Fibroblast of skin of right biceps (primary cell): ENCODE measurements at places on chromosomes 1 and 21.

DNA sequence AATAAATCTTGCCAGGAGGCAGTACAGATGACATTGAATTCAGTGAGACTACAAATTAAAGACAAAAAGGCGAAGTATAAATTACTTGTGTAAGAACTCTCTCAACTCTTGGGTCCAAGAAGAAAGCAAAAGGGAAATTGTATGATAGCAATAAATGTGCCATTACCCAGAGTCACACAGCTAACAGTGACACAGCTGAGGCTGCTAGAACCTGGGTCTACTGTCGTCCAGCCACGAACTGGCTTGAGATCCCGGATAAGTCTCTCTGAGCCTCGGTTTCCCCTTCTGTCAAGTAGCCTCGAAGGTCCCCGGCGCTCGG is 362 bp upstream of the ROR1 start:
- DNase-seq, result no peak

- DNase-seq, result no peak
Observed at GRCh38 chr1:43427524-43427923, 26.2 kb downstream of the HYI start.

- DNase-seq, result peak; percentile 49
Observed at GRCh38 chr1:207026104-207026534, 6.4 kb downstream of the C1orf116 start.

DNA sequence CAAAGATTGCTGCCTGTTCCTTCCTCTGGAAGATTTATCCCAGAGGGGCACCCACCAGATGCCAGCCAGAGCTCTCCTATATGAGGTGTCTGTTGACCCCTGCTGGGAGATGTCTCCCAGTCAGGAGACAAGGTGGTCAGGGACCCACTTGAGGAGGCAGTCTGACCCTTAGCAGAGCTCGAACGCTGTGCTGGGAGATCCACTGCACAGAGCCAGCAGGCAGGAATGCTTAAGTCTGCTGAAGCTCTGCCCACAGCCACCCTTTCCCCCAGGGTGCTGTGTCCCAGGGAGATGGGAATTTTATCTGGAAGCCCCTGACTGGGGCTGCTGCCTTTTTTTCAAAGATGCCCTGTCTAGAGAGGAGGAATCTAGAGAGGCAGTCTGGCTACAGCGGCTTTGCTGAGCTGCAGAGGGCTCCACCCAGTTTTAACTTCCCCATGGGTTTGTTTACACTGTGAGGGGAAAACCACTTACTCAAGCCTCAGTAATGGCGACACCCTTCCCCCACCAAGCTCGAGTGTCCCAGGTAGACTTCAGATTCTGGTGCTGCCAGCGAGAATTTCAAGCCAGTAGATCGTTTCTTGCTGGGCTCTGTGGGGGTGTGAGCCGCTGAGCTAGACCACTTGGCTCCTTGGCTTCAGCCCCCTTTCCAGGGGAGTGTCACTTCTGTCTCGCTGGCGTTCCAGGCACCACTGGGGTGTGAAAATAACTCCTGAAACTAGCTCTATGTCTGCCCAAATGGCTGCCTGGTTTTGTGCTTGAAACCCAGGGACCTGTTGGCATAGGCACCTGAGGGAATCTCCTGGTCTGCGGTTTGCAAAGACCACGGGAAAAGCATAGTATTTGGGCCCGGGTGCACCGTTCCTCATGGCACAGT is 51.1 kb upstream of the PDC start:
- peak; percentile 45 for DNase-seq
